Astrocyte (in vitro differentiated cells and primary cell): ENCODE measurements at places on chromosomes 11 and 22. TPM values are rescaled to one million over a fixed set of nuclear protein-coding genes. Genes with fewer than 3 reads are reported as not detected.

The OR52N4 gene
- not detected in 2 replicates for total RNA-seq

The MN1 gene
- total RNA-seq, result 98.6 and 110 TPM in 2 replicates

The KCNK4 gene
- total RNA-seq, result 0.52 TPM in 1 of 2 replicates, not detected in the other

The CD3E gene
- total RNA-seq, result not detected in 2 replicates
